NCI-H146 (cell line): ENCODE measurements at places on chromosomes 12 and 14.
A peak's percentile ranks its signal among the peaks of the same experiment; 100 is the strongest.

DNA sequence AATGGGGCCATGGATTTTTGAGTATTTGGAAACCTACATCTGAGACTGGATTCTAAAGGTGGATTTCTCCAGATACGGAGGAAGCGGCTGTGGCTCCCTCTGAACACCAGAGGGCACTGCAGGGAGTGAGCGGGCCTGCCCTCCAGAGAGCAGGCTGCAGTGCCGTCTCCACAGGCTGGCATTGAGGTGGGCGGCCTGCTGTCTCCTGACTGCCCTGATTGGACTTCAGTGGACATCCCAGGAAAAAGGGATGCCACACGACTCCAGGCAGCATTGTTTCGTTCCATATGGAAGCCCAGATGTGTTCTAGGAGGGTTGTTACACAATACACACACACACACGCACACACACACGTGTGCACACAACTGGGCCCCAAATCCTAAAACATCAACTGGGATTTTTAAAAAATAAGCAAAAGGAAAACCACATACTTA lies 20.9 kb upstream of the ANO2 start:
- peak; percentile 71 for DNase-seq

- no peak for DNase-seq
Measured at GRCh38 chr14:34450958-34451357, 11.1 kb downstream of the SPTSSA start.

DNA sequence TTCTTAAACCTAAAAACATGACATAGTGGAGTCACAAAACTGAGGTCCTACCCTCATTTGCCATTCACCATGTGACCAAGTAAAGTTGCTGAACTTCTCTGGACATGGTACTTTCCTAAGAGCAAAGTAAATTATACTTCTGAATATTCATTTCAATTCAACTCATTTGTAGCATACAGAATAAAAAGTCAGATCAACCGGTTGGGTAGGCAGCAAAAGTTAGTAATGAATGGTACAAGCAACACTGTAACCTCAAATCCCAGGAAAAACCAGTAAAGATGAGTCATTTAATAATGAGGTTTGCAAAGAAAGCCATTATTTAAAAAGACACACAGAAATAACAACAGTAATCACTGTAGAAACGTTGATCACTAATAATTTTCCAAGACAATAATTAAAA lies 8.7 kb downstream of the POLE2 start:
- DNase-seq, result no peak

GRCh38 chr14:73616831-73617230 lies 4.5 kb downstream of the ACOT6 start:
- peak; percentile 60 for DNase-seq

- DNase-seq, result no peak
Measured at GRCh38 chr14:103724116-103724515, 8.5 kb downstream of the ZFYVE21 start.

DNA sequence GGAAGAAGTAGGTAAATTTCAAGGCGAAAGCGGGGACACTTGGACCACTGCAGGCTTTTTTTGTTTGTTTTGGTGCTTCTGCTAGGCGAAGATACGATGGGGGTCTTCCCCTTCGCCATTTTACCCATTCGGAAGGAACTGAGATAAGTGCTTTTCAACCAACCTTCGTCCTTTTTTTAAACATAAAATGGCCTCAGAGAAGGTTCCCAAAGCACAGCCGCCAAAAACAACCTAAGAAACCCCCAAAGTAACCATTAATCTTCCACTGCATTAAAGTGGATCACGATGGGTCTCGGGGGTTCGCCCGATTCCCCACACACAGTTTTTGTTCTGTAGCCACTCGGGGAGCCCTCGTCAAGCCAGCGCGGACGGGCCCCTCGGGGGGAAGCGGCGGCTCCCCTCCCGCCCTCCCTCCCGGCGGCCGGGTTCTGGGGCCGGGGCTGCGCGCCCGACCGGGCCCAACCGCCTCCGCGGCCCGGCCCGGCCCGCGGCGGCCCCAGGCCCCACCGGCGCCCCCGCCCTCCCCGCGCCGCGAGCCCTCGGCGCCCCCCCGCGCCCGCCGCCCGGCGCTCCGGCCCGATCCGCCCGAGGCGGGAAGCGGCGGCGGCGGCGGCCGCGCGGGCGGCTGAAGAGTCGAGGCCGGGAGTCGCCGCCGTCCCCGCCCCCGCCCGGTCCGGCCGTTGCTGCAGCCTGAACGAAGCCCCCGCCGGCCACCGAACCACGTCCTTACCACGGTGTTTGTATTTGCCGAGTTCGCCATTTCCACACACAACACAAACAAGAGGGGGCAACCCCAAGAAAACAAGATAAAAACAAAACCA lies 790 bp downstream of the GTF2A1 start:
- DNase-seq, result peak; percentile 34

GRCh38 chr12:32975122-32975521 lies 78.5 kb upstream of the PKP2 start:
- no peak for DNase-seq

DNA sequence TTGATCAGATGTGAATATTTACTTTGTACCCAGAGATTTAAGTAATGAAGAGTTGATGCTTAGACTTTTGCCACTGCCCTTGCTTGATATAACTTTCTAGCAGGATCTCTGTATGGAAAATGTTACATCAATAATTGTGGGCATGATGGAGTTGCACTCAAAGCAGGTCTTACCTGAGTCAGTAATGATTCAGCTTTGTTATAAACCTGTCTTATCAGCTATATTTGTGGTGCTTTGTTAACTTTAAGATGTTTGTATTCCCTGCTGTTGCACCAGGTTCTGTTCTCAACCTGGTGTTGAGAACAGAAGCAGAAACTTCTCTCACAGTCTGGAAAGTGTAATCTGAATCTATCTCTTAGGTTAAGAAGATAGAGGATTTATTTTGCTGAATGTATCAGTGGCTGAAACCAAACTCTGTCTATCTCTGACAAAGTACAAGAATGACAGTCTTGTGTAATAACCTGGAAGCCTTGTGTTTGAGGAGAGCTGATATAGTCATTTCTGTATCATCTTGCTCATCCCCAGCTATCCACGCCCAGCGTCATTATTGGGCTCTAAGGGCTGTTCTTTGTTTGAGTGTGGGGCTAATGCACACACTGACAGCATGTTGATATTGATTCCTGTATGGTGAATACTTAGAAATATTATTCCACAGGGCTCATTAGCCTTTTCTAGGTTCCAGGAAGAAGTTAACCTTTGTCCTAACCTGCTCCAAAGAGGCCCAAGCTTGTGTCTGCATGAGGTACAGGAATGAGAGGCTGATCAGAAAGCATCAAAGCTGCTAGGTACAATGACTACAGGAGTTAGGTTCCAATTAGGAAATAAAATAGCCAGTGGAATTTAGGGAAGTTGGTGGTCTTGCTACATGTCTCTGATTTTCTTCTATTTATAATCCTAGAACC lies 3.6 kb downstream of the AKAP6 start:
- DNase-seq, result peak; percentile 47
